HEK293T (cell line): ENCODE measurements at places on chromosomes 16 and 17.

GRCh38 chr16:66568355-66568754 lies 2.1 kb downstream of the CMTM1 start:
- DNase-seq, result no peak

GRCh38 chr16:79267781-79268180 lies 332.8 kb downstream of the MAF start:
- no peak for DNase-seq

DNA sequence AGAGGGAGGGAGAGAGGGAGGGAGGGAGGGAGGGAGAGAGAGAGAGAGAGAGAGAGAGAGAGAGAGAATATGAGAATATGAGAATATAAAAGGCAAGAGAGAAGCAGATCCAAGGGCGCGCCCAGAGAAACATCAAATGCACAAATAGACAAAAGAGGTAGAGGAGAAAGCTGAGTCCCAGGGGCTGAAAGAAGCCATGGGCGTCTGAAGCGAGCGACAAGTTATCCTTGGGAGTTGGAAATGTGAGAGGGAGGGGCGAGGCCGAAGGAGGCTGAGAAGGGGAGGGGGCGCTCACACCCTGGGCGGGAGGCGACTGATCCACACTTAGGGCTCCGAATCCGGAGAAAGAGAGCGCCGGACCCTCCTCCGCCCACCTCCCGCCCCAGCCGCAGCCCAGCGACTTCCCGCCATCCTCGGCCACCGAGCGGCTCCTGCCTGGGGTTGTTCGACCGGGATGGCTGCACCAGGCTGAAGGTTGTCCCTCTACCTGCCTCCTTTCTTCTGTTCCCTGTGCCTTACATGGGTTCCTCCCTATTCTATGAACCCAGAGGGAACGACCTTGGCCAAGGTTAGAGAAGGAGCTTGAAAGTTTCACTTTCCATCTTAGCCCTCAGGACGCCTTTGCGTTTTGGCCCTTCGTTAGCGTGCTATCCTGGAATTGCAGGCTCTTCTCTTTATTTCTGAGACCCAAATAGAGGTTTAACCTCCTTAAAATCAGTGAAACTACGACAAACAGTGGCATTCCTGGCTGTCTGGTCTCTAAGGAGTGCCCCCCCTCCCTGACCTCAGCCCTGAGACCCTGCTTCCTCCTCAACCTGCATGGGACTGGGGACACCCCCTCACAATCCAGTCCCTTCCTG lies 21.2 kb upstream of the HOXB9 start:
- peak; percentile 64 for DNase-seq

DNA sequence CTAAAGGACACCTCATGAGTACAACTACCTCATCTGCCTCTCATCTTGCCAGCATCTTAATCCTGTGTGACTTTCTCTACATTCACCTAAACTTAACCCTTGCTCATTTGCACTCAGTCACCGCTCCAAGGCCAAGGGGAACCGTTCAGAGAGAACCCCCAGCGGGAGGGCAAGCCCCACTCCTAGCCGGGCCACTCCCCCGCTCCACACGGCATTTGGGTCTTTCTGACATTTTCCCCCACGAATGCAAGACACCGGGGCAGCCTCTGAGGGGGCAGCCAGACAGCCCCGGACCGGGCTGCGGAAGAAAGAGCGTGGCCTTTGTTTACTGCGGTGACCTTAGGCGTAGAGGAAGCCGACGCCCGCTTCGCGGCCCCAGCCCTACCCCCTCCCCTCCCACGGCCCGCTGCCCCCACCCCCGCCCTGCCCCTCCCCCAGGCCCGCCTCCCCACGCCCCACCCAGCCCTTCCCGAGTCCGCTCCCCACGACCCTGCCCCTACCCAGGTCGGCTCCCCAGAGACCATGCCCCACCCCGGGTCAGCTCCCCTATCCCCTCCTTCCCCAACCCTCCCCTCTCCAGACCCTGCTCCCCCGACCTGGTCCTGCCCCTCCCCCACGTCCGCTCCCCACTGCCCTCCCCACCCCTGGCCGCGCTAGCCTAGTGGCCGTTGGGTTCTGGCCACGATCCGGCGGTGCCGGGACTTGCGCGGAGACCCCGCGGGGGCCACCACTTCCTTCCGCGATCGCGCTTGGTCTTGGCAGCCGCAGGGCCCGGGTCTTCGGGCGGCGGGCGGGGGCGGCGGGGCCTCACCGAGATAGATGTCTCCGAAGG lies 789 bp downstream of the CSNK1D start:
- peak; percentile 63 for DNase-seq

DNA sequence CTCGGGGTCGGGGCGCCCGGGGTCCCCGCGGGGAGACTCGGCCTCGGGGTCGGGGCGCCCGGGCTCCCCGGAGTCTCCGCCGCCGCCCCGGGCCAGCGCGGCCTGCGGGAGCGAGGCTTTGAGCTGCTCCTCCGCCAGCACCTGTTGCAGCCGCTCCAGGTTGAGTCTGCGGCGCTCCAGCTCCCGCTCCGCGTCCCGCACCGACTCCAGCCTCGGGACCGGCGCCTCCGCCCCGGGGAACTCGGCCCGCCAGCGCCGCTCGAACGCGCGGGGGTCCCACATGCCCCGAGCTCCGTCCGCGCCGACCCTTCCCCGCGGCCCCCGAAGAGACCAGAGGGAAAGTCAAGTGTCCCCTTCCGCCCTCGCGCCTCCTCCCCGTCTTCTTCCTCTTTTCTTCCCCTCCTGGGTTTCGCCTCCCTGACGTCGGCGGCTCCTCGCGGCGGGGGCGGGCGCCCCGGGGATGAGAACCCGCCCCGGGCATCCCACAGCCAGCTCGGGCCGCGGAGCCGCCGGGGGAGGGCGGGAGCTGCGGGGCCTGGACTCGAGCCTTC lies 40.8 kb upstream of the BHLHA9 start:
- DNase-seq, result peak; percentile 47

DNA sequence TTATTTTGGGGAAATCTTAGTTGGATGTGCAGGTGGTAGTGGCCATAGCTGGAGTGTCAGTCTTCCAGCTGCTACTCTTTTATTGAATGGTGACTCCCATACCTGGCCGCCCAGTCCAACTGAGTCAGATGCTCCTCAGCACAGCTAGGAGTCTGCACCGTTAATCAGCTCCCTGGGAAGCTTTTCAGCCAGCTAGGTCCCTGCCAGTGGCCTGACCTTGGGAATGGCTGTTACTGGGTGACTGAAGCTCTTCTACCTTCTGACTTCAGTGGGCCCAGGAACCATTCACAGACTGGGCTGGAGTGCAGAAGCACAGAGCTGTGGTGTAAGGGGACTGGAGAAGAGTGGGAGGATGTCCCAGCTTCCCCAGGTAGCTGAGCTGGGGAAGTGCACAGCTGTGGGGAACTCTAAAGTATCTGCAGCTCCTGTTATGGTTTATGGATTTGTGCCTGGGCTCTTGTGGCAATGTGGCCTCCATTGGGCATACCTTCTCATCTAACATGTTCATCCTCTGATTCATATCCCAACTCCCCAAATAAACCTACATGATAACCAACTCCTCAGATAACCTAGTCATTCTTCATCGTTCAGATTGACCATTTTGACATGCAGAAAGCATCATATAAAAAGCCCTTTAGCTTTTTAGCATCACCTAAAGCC lies 14.0 kb downstream of the ALKBH5 start:
- DNase-seq, result no peak

GRCh38 chr17:80195671-80196529 lies 24.2 kb downstream of the SGSH start:
- peak; percentile 64 for DNase-seq

DNA sequence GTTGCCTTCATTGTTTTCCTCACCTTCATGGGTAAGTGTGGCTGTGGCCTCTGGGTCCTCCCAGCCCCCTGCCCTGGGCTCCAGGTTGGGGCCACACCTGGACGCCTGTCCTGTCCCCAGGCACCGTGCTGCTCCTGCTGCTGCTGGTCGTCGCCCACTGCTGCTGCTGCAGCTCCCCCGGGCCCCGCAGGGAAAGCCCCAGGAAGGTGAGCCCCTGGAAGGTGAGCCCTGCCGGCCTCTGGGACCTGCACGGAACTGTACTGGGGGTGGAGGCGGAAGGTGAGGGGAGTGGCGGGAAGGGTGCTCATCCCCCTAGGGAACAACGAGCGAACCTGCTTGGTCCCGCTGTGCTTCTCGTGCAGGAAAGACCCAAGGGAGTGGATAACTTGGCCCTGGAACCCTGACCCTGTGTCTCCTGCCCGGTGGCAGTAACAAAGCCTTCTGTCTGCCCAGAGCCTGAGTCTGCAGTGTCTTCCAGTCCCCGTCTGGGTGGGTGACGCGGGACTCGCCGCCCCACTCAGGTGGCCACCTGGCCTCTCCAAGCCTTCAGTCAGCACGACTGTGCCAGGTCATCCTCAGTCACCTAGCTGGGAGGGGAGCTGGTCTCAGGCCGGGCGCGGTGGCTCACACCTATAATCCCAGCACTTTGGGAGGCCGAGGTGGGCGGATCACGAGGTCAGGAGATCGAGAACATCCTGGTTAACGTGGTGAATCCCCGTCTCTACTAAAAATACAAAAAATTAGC lies 831 bp downstream of the SMIM22 start:
- DNase-seq, result no peak

DNA sequence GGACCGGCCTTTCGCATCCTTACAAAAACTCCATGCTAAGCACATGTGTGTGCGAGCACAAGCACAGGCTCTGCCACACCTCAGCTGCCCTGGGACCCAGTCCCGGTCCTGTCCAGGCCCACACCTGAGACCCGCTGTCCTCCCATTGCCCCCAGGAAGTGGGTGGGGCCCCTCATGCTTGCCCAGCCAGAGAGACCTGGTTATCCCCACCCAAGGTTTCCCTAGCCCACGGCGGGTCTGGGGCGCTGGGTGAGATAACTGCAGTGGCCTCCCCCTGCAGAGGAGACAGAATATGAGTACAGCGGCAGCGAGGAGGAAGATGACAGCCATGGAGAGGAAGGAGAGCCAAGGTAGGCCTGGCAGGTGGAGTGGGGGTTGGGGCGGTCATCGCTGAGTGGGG lies 12.5 kb upstream of the C17orf107 start:
- no peak for DNase-seq

GRCh38 chr16:80741724-80742123 lies 62.7 kb downstream of the CDYL2 start:
- DNase-seq, result no peak

DNA sequence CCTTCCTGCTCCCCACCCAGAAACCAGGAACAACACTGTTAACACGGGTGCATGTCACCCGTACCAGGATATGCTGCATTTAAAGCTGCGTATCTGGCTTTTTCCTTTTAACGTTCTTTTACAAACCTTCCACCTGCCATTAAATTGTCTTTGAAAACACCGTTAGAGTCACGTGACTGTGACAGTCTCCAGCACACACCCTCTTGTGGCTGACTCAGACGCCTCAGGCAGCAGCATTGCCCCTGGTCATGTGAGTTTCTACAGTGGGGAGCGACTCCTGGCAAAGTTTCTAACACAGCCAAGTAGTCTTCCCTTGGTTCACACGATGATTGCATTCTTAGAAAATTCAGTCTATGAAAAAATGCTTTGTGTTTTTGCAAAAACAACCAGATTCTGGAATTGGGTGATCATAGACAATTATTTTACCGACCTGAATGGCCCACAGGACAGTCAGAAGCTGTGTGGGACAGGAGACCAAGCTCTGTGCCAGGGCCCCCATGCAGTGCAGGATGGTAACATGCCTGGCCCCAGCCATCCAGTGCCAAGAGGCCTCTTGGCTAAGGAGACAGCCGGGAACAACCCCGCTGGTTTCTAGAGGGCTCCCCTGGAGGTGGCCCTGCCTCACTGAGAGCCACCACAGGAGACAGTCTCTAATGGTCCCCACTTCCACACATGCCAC lies 199.1 kb downstream of the KATNIP start:
- DNase-seq, result peak; percentile 67

- no peak for DNase-seq
Measured at GRCh38 chr16:90026135-90026534, 6.9 kb upstream of the DBNDD1 start.

- DNase-seq, result no peak
Measured at GRCh38 chr17:81234940-81235821, 3.7 kb downstream of the TEPSIN start.

DNA sequence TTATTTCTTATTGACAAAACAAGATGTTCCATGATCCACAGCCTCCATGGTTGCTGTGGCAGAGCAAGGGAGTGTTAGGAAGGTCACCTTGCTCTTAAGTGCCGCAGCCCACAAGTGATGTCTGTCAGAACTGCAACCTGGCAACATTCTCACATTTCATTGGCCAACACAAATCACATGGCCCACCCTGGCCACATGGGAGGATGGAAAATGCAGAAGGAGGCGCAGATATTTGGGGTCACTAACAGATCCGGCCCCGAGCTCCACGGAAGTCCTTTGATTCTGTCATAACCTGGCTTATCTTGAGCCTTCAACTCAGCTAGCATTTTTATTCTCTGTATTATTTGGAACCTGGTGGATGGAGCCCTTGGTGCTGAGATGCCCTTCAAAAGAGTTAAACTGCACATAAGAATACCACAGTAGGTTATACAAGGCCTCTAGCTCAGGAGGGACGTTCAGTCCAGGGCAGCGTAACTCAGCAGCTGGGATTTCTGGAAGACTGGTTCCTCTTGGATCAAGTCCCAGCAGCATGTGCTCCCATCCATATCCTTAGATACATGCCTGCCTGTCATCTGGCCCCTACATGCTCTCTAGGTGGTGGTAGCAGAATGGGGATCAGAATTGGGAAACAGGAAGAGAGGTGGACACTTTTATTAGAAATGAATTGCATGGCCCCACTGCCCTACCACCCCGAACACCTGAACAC lies 508.1 kb downstream of the HAPSTR1 start:
- DNase-seq, result no peak
